ENCODE measurements at places on chromosomes 5 and 9.

- DNase-seq: no peak
Measured at GRCh38 chr9:2082772-2083171, 67.6 kb downstream of the SMARCA2 start.

GRCh38 chr5:102801371-102801770 lies 46.3 kb downstream of the PAM start:
- DNase-seq: peak; percentile 36

GRCh38 chr9:19975499-19975898 lies 186.7 kb upstream of the SLC24A2 start:
- no peak for DNase-seq

DNA sequence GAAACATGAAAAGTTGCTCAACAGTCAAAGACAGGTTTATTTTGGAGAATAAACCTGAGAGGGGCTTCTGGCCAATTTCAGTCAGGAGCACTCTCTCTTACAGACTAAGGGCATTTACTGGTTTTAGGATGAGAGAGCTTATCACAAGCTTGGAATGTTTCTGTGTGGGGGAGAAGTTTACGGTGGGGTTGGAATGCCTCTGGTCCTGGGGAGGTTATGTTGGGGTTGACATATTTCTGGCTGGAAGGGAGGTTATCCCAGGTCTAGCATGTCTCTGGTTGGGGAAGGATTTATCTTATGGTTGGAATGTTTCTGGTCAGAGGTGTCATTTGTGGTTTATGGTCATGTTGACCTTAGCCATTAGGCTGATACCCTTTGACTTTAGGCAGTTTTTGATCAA lies 1867.3 kb downstream of the EFNA5 start:
- no peak for DNase-seq

- no peak for DNase-seq
Measured at GRCh38 chr9:88653406-88653805, 118.4 kb downstream of the NXNL2 start.

DNA sequence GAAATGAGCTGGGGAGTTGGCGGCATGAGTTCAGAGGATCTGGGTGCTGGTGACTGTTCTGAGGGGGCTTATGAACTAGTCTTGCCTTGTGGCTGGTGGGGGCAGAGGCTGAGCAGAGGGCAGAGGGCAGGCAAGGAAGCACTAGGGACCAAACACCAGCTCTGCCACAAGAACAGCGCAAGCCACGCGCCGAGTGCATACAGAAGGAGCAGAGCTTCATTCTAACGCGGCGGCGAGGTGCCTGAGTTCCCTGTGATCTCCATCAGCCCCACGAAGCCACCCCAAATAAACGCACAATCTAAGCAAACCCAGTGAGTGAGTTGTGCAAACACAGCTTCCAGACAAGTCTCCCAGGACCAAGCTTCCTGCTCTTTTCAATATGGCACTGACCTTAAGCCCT lies 110.6 kb upstream of the ALDH1B1 start:
- no peak for DNase-seq

DNA sequence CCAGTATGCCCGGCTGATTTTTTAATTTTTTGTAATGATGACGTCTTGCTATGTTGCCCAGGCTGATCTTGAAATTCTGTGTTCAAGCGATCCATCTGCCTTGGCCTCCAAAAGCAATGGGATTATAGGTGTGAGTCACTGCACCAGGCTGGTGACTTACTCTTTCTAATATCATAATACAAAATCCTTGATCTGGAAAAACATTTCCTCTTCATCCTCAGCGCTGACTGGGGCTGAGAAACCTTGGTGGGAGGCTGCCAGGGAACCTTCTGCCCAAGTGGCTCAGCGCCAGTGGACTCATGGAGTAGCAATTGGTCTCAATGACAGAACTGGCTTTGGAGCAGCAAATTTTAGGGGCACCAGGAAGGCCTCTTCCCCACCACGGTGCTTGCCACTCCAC lies 17.5 kb upstream of the SEMA4D start:
- no peak for DNase-seq

- DNase-seq: no peak
Measured at GRCh38 chr9:68678430-68678829, 26.6 kb upstream of the PIP5K1B start.

GRCh38 chr5:92594031-92594430 lies 987.0 kb downstream of the NR2F1-AS1 start:
- no peak for DNase-seq

- DNase-seq: no peak
Measured at GRCh38 chr9:113774963-113775362, 101.1 kb upstream of the ZNF618 start.

DNA sequence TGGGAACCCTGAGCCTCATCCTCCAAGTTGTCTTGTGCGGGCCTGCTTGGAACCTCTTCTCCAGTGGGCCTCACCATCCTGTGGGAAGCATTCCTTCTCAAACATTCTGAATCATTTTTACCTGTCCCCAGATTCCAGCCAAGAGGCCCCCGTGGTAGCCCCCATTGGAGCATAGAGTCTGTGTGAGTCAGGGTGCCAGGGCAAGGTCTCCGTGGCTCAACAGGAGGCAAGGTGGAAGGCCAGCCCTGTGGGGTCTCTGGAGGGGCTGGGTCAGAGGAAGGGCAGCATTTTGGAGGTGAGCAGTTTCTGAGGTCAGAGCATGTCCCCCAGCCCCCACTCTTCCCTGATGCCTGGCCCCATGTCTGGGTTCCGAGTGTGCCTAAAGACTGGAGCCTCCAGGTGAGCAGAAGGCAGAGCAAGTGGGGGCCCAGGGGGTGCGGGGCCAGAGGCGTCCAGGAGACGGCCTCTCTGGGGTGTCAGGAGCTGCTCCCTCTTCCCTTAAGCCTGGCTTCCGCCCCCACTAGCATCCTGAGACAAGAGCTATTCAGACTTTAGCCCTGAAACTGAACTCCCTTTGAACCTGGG lies 2.1 kb downstream of the CACNA1B start:
- no peak for DNase-seq

- DNase-seq: no peak
Measured at GRCh38 chr9:106878934-106879333, 16.0 kb downstream of the ZNF462 start.

DNA sequence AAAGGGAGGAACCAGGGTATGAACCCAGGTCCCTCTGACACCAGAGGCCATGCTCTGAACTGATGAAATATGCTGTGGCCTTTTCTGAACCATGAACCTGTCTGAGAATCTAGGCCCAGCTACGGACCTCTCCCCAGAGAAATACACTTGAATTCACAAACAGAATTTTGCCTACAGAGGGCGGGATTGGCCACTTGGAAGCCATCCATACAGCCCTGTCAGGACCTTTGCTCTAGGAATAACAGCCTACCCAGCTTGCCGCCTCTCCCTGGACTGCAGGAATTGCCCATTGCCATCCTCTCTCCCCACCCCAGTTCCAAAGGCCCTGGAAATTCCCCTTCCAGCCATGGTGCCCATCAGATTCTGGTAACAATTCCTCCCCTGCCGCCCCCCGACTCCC lies 26.6 kb downstream of the MORN5 start:
- DNase-seq: no peak

GRCh38 chr9:124522121-124523098 lies 15.2 kb upstream of the NR5A1 start:
- no peak for DNase-seq
